ENCODE measurements at places on chromosomes 3 and 15.

DNA sequence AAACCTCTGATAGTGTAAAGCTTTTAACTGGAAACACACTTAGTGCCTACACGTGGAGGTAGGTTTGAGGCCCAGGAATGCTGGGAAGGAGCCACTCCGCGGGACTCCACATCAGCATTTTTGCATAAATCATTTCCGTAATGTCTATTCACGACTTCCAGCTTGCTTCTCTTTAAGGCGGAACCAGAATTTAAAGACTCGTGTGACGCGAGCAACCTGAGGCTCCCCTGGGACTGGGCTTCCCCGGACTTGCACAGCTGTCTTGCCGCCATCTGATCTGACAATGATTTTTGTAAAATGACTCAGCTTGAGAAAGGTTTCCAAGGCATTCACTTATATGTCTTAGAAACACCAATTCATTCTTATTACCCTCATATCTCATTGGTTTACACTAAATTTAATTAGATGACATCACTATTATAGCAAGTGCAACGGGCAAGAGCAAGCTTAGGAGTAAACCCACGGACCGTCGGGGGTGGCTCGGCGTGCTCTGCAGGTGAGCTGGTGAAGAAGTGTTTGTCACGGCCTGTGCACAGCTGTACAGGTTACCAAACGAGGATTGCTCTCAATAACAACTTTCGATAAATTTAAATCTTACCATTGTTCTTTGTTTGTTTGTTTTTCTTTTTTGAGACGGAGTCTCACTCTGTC is 95.2 kb downstream of the CHSY1 start:
- DNase-seq: no peak

- DNase-seq: no peak
Observed at GRCh38 chr3:101638261-101638745, 38.6 kb downstream of the ZBTB11 start.

GRCh38 chr3:54905920-54906319 is 21.9 kb downstream of the LRTM1 start:
- DNase-seq: no peak

- no peak for DNase-seq
Observed at GRCh38 chr15:100372739-100373119, 31.0 kb upstream of the ADAMTS17 start.

DNA sequence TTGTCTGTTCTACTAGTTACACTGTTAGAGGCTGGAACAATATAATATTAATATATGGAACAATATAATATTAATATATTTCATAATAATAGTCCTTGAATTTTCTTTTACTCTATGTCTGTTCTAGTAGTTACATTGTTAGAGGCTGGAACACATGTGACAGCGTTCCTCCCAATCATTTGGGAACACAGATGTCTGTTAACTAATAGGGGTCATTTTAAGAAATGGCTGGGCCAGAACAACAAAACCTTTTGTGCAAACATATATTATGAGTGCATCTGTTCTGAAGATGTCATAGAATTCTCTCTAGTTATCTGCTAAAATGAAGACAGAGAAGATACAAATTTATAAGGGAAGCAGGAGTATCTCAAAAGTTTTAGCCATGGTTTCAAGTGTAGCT is 114.0 kb upstream of the PDZRN3 start:
- no peak for DNase-seq

DNA sequence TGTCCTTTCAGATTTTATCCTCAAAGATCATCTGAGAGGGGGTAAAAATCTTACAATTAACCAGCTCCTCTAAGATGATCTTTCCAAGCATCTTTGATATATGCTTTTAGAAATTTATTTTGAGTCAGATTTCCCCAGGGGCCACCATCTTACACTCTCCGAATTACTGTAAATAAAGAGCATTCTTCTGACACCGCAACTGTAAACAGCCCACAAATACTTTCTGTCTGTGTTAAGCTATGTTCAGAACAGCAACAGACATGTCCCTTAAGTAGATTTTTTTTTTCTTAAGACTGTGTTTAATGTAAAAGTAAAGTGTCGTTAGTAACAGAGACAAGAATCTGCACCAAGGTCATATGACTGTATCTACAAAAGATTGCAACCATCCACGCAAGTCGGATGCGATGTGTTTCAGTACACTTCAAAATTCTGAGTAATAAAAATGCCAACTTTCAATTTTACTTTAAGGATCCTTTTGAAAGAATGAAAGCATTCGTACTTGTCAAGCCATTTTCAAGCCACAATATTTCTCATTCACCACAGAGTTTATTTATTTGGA is 159.0 kb upstream of the KCNH8 start:
- no peak for DNase-seq

Data from CD4-positive, alpha-beta T cell treated with Interleukin-1 beta for 1 hour (primary cell).